ENCODE measurements at places on chromosomes 6 and 20. TPM values are rescaled to one million over a fixed set of nuclear protein-coding genes. Genes with fewer than 3 reads are reported as not detected.
A peak's percentile ranks its signal among the peaks of the same experiment; 100 is the strongest.

PDE10A gene
- 6.0 TPM for total RNA-seq

CST5 gene
- total RNA-seq, result 0.55 TPM

OOEP gene
- 1.2 TPM for total RNA-seq

- no peaks in the 10 kb centered on the region for H3K4me1 ChIP-seq
- H3K36me3 ChIP-seq, result no peaks in the 10 kb centered on the region
- no peak for DNase-seq
- no peak overlapping the region for H3K27ac ChIP-seq
Measured at GRCh38 chr6:21780679-21781078, 187.1 kb downstream of the SOX4 start.

DNA sequence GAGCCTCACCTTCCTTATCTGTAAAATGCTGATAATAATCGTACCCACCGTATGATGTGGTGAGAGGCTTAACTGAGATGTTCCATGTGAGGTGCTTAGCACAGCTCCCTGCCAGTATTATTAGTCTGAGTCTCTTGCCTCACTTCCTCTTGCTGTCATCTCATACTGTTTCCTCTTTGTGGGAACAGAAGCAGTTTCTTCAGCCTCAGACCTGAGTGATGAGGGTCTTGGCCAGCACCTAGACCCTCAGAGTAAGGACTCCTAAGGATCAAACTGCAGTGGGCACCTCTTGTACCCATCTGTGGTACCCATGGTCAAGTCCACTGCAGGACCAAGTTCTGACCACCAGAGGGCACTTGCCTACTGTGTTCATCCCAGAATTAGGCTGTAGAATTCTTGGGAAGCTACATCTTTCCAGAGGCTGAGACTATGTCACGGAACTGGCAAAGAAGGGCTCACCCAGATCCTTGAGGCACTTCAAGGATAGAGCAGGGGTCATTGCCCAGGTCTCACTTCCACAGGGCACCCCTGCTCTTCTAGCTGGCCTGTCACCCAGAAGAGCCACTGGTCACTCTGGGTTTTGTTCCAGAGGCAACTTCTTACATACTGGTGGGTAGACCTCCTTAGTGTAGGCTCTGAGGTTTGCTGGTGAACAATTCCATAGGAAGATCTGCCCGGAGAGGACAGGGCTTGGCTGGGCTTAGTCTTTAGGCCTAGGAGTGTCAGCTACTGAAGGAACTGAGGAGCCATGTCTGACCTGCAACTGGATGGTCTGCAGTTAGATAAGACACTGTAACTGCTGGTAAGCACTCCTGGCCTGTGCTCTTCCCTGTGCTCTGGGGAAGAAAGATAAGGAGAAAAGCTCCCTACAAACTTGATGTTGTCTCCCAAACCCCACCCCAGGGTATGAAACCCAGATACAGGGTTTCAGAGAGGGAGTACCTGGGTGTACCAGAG is 20.6 kb upstream of the SGK2 start:
- H3K4me1 ChIP-seq, result no peaks in the 10 kb centered on the region
- DNase-seq, result peak; percentile 71
- no peaks in the 10 kb centered on the region for H3K36me3 ChIP-seq
- no peaks in the 10 kb centered on the region for H3K27me3 ChIP-seq
- H3K27ac ChIP-seq, result no peak overlapping the region
- H3K4me3 ChIP-seq, result no peak overlapping the region

DNA sequence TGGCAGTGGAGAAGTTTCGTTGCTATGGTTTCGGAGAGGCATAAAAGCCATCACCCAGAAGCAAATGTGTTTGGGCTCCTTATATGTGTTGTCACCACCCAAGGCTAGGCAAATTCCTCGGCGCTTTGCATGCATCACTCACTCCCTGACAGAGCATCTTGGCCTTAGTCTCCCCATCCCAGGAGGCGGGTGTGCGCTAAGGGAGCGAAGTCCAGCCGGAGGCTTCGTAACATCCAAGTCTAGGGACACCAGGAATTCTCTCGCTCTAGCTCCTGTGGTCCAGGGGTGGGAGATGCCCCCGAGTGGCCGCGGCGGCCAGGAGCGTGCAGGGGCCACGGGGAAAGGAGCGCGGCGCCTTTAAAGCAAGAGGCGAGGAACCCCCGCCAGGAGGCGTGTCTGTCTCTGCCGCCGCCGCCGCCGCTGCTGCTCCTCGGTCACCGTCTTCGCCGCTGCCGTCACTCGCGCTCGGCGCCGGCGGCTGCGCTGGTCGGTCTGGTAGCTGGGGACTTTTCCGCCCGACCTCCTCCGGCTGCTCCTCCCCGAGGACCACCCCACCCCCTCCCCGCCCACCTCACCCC is at the start of gene GRIK2:
TSS of gene GRIK2 (plus strand) at position 458 of the 578 bp plus-strand sequence.
- H3K4me1 ChIP-seq, result no peaks in the 10 kb centered on the region
- no peak within 1 kb of the TSS for H3K27ac ChIP-seq
- DNase-seq, result peak; percentile 69
- H3K36me3 ChIP-seq, result no peaks in the 10 kb centered on the region

DNA sequence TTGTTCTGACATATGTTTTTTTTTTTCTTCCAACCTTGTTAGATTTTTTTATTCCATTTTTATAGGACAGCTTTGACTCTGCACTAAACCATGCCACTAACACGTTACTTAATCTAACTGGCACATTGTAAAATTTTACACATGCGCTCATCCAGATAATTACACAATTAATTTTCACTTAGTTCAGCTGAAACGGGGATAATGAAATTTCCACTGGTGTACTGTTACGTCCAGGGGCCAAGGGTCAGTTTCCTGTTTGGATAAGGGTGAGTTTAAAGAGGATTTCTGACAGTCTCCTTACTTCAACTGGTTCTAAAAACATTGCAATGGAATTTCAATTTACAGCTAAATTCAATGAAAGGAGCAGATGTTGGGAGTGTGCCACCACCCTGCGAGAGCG is 221.8 kb upstream of the CEP162 start:
- no peaks in the 10 kb centered on the region for H3K27me3 ChIP-seq
- H3K27ac ChIP-seq, result no peak overlapping the region
- H3K4me3 ChIP-seq, result no peak overlapping the region
- H3K36me3 ChIP-seq, result no peaks in the 10 kb centered on the region
- no peak for DNase-seq

DNA sequence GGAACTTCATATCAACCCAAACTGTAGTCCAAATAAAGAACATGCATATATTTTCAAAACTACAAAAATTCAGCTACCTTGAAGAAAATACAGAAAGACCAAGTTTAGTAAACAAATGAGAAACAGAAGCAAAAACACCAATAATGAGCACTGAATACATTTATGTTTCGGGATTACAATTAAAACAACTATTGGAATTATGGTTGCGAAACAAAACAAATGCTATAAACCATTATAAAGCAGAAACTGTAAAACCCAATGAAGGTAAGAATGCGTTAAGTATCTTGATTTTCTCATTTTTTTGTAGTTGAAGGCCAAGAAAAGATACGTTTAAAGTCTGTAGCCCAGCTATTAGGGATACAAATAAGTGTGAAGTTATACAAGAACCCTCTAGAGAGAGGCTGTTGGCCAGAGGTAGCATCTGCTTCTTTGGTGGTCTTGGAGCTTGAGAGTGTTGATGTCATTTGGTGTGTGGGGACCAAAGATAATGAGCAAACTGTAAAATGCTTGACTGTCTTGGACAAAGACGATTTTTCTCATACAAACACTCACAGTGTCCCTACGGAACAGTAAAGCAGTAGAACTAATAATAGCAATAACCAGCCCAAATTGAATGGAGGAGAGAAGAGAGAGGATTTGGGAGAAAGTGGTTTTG is 111.5 kb downstream of the PRND start:
- H3K36me3 ChIP-seq, result no peaks in the 10 kb centered on the region
- no peak overlapping the region for H3K4me3 ChIP-seq
- no peak overlapping the region for H3K27ac ChIP-seq
- no peaks in the 10 kb centered on the region for H3K27me3 ChIP-seq

All from upper lobe of right lung (tissue), 1 donor.